NCI-H1092 (cell line): ENCODE measurements at places on chromosomes 7 and 10.
A peak's percentile ranks its signal among the peaks of the same experiment; 100 is the strongest.

DNA sequence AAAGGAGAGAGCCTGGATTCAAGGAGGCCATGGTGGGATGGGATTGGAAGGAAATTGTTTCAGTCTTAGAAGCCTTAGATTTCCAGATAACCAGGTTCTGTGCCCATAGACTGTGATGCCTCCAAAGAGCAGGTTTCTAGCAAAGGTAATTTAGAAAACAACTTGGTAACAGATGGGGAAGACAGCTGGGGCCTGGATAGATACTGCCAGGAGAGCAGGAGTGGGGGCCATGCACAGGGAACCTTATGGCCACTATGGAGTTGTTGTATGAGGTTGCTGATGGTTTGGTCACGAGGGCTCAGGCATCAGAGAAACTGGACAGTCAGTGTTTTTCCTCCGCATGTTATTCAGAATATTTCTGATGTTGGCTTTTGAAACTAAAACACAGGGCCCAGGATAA is 901.9 kb downstream of the LRMDA start:
- no peak for DNase-seq

- DNase-seq: no peak
Observed at GRCh38 chr7:1097120-1097504, 9.2 kb downstream of the GPER1 start.

DNA sequence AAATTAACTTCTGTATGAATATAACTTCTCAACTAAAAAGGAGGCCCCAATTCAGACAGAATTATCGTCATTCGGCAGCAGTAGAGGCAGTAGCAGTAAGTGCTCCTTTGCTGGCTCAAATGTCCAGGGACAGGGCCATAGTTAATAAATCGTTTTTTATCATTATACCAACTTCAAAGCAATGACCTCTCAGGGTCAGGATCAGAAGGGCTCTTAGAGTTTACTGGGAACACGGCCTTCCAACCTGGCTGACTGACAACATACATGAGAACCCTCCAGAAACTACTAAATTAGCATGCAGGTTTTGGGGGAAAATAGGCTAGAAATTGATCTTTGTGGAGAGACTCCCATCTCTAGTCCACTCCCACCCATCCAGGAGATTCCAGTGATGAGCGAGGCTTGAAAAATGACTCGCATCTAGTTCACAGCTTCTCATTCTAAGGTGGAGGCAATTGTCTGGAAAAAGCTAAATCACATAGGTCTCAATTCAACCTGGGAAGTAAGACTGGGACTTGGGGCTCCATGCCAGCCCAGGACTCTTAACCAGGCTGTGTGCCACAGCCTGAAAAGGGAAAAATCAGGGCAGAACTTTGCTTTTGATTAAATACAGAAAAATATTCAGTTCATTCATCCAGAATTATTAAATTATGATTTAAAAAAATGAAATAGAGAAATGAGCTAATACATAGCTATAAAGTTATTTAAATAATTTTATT is 84.6 kb downstream of the ABLIM1 start:
- no peak for DNase-seq

DNA sequence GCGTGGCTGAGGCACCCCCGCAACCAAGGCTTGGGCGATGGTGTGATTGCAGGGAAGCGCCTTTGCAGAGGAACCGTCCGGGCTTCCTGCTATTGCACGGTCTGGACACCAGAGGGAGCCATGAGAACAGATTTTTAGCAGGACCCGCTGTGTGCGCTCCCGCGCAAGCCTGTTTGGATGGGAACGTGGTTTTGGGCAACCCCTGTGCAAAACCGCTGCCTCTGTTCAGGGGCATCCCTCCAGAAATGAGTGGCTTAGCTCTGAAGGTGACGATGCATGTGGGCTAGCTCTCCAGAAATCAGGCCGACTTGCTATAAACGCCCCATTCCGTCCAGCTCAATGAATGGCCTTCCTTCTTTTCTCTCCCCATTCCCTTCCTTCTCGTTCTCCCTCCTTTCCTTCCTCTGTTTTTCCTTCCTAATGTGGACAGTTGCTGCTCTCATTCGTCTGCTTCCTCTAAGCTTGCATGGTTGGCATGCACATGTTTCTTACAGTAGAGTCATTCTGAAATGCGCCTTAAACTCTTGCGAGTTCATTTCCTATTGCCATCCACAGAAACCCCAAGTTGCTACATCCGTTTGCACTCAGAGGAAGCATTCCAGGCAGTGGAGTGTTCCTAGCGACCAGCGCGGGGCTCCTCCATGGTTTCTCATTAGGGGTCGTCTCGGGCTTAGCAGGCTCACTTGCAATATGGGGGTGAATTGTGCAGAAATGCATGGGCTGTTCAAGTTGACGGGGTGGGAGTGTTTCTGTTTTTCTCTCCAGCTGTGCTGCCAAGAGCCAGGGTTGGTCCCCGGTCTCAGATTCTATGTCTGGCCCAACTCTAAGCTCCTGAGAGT is 302.5 kb upstream of the GALNT17 start:
- DNase-seq: no peak

DNA sequence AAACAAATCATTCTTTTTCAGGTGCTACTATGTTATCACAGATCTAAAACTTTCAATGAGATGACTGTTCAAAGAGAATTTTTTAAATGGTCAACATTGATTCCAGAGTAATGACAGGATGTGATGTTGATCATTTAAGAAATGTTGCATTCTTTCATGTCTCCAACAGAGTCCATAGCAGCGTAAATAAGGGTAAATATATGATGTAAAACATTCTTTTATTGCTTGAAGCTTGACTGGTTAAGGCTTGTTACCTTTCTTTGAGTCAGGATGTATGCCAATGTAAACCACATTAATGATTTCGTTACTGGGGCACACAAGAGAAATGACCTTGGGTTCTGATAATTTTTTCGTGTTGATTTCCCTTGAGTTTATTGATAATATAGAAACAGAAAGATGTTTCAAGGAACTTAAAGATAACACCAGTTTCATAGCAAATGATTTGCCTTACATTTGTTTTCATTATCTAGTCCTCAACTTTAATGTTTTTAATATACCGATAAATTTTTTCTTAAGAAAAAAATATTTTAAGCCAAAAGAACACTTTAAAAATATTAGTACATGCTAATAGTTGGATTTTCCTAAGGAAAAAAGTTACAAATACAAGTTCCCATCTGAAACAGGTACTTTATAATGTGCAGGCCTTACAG is 3.5 kb downstream of the STK17A start:
- no peak for DNase-seq

DNA sequence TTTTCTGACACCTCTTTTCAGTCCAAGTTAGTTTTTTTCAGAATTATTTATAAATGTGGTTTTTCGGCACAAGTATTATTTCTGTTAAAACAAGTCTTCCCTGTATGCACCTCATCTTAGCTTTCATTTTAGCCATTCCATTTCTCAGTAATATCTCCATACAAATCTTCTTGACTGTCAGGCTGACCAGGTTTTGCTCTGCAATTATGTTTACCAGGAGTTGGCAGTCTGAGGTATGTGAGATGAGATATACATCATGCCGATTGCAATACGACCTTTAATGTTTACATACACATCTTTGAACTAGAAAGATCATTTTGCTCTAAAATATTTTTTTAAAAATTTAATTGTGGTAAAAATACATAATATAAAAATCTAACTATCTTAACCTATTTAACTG is 209.8 kb downstream of the GPR158 start:
- DNase-seq: no peak

- DNase-seq: no peak
Observed at GRCh38 chr7:123155571-123155970, 44.2 kb downstream of the SLC13A1 start.

DNA sequence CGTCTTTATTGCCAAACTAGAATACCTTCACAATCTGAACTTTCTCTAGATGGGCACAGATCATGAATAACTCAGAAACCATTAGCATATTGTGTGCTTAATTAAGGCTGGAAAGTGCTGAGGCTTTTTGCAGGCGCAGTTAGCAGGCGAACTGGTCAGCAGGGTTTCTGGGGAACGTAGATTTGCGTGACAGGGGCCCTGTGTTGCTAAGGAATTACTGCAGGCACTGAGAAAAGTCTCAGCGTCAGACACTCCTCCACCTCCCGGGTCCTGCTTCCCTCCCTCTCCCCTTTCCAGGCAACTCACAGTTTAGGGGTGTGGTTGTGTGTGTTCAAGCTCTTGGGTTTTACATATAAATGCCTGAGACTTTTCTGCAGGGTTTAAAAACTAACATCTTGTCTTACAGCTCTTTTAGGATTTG is 2.2 kb downstream of the MAP3K8 start:
- DNase-seq: no peak

GRCh38 chr7:155219154-155219531 is 78.5 kb upstream of the INSIG1 start:
- DNase-seq: no peak

GRCh38 chr10:119657725-119658124 is 6.5 kb downstream of the BAG3 start:
- no peak for DNase-seq

DNA sequence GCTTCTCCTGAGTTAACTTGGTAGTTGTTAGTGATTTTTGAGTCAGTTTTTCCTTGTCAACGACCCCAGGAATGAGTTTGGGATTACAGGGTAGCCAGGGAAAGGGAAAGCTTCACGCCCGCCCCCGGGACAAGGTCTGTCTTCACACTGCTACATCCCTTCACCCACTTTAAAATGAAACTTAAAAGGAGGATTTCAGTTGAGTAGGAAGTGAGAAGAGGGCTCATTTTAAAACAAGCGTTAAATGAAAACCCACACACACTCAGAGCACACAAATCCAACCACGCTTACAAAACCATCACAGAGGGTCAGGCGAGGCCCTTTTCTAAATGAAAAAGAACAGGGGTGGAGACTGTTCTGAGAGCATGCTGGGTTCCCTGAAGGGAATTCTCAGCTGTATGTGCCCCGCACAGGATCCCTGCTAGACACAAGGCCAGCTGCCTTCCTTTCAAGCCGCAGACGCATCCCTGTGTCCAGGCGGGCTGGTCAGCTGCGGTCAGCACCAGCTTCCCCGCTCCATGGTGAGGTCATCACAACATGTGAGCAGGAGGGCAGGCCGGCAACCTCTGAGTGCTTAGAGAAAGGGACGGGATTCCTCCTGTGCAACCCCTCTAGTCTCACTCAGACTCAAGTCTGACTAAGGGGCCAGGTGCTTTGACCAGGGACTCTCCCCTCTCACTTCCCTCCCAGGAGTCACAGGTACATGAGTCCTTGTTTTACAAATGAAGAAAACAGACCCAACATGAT is 111.8 kb downstream of the EGFR start:
- DNase-seq: no peak

- DNase-seq: no peak
Observed at GRCh38 chr7:66460921-66461361, 167.7 kb upstream of the KCTD7 start.

GRCh38 chr7:7208520-7208919 is 26.2 kb downstream of the C1GALT1 start:
- DNase-seq: no peak

- peak; percentile 53 for DNase-seq
Observed at GRCh38 chr7:30682212-30683083, at the start of gene CRHR2. TSS of gene CRHR2 (minus strand) at chr7:30682456. CDS start at chr7:30682280, 176 bp downstream.

DNA sequence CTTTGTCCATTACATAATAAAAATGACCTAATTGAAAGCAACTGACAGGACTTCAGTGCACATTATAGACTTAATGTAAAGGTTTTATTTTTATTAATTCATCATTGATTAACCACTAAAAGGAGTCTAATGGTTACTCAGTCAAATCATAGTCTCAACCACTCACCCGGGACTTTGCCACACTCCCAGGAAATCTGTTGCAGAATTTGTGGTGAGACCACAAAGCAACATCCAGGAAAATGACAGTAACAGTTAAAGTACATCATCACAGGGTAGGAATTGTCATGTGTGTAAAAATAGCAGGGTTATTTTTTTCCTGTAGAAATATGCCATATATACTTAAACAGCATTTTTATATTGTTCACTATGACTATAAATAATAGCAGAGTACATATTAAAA is 6.3 kb upstream of the HGF start:
- no peak for DNase-seq

DNA sequence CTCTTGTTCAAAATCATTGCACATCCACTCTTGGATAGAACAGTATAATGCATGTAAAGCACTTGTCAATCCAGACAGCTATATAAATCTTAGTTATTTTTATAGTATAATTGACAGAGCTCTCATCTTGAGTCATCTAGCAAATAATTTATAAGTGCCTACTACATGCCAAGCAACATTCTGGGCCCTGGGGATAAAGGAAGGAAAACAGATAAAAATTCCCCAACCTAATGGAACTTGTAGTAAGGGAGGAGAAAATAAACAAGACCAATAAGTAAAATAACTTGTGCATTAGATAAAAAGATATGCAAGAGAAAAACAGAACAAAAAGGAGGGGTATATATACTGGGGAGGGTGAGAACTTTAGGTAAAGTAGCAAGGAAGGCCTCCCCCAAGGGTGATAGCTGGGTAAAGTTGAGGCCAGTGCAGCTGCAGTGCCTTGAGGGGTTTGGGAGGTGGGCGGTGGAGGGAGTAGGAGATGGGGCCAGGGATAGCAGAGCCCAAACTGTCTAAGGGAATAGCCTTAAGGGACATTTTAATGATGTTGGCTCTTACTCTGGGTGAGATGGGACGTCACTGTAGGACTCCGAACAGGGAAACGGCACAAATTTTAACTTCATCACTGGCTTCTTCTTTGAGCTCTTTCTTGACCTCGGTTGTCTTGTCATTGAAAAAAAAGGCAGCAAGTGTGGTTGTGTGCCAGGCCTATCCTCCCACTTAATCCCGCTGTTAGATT is 79.3 kb upstream of the SEC61G start:
- DNase-seq: no peak

- no peak for DNase-seq
Observed at GRCh38 chr7:70233776-70234175, 635.5 kb downstream of the AUTS2 start.

DNA sequence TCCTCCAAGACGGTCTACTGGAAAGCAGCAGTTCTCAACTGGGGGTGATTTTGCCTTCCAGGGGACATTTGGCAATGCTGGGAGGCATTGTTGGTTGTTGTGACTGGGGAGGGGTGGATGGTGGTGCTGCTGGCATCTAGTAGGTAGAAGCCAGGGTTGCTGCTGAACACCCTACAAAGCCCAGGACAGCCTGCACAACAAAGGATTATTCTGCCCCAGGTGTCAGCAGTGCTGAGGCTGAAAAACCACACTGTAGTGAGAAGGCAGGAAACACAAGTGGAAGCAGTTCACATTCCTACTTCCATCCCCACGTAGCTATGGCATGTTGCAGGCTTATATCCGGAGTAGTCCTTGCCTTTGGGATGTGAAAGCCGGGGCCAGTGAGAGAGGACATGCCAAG is 86.9 kb downstream of the AOAH start:
- no peak for DNase-seq

DNA sequence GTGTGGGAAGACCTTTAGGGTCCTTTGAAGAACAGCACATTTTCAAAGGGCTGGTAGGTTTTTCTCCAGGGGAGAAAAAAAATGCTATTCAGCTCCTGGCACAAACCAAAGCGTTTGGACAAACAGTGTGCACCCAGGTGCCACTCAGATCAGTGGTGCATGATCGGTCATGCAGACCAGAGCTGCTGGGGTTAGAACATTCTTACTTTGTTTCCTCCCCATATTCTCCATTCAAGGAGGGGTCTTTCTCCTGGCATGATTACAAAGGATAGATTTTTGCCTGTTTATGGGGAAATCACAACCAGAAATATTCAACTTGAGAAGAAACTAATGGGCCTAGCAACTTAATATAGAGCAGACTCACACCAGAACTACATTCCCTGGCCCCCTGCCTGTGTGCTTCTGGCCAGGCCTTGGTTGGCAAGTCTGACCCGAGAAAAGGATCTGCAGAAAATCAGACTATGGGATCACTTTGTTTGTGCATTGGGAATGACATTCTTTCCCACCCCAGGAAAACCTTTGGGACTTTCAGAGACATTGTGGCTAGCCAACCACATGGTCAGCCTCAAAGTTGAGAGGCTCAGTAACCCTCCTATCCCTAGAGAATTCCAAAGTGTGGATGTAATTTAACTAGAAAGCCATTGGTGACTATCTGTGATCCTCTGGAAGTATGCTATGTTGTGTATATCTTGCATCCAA is 82.3 kb upstream of the FGL2 start:
- peak; percentile 1 for DNase-seq
